NCI-H1930 (cell line): ENCODE measurements at places on chromosomes 4 and X.

DNA sequence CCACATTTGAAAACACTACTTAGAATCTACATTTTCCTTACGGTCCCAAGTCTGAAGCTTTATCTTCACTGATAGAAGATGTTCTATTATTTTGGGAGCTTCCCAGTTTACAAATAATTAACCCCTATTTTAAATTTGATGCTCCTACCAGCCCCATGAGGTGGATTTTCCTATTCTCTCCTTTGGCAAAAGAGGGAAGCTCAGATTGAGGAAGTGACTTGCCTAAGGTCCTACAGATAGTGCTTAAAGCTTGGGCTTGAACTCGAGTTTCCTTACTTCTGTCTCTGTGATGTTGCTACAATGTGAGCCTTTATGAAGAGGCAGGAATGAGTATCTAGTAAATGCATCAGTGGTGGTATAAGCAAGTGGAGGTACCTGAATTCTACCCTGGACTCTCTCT, 27.5 kb downstream of the HEPH start:
- no peak for DNase-seq

DNA sequence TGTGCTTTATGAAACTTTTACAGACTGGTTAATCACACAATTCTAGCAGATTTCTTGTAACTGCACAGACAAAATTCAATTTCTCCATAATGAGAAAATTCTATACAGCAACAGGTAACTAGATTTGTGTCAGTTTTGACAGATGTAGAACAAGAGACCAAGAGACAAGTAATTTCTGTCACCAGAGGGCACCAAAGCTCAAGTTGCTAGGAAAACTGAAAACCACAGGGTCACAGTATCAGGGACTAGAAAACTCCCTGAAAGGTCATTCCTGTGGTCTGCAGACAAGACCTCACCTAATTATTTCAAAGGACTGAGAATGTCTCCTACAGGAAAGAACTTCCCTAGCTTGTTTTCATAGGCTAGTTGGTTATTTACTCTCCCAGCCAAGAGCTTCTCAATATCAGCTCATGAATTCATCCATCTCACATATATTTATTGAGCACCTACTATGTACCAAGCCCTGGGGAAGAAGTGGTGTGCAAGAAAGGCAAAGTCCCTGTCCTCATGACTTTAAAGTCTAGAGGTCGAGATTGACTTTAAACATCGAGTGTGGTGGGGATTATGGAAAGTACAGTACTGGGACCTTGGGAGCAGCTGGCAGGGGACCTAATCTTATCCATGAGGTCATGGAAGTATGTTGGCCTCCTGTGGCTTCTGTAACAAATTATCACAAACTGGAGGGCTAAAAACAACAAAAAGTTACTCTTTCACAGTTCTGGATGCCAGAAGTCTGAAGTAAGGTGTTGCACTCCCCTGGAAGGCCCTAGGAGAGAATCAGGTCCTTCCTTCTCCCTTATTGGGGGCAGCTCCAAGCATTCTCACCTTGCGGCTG, 47.8 kb upstream of the SETD7 start:
- DNase-seq = no peak

DNA sequence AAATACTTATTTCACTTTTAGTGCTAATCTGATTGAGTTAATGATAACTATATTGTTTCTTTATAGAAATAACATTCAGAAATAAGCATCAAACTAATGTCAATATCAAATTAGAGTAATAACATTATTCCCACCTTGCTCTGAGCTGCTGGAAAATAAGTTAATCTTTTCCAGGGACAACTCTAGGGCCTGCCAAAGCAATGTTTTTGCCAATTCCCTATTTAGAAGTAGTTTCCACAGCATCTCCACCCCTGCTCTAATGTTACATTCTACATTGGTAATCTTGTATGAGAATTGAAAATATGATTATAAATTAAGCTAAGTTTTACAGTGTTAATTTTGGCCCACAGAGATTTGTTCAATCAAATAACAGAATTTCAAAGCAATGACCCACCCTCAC, 68.3 kb downstream of the REELD1 start:
- DNase-seq = no peak

- DNase-seq = no peak
Measured at GRCh38 chr4:14188214-14188613, 560.7 kb upstream of the BOD1L1 start.

GRCh38 chrX:27163236-27163635, 299.9 kb downstream of the PPP4R3C start:
- DNase-seq = no peak

- no peak for DNase-seq
Measured at GRCh38 chrX:113651306-113651705, 810.7 kb upstream of the AMOT start.

DNA sequence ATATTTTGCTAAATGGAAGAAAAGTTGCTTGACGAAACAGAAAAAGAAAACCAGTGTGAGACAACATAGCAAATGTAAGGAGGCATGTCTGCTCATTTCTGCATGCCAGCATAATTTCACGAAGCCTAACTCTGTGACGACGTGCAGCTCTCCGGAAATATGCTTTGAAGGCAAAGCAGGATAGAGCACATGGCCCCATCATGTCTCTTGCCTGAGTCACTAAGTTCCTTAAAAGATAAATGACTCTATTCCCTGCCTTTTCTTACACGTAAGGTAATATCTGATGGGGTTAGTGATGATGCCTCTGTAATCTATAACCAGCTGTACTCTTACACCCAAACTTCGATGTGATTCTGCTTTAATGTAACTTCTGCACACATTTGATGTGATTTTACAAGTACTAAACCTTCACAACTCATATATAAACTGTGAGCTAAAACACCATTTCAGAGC, 64.5 kb downstream of the ANXA3 start:
- no peak for DNase-seq

GRCh38 chrX:57353472-57354132, 67.1 kb downstream of the FAAH2 start:
- DNase-seq = no peak

DNA sequence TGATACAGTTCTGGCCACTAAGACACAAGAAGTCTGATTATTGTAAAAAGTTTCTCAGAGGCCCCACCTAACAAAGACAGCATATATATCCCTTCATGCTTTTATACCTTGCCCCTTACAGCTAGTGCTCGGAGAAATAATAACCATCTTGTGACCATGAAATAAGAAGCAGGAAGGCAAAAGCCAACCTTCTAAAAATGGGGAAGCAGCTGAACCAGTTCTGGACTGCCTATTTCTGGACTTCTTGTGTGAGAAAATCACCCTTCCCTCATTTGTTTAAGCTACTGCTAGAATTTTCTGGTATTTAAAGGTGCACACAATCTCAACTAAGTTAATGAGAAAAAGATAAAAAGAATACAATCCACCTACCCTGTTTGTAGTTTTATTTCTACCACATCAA, 87.5 kb downstream of the CNOT6L start:
- DNase-seq = no peak

DNA sequence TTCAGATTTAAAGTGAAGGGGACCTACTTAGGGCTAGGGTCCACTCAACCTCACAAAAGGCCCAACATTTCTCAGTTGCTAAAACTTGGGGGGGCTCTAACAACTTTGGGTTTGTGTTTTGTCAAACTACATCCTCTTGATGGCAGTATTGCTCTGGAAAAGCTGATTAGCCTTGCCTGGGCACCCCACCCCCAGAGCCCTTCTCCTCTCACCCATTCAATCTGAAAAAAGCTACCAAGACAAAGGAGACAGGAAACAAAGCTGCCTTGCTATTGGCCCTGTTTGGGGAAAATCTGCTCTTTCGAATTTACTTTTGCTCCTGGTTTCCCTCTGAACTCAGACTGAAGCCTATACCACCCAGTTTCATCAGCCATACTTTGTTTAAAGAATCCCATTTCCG, 195.2 kb upstream of the STK26 start:
- DNase-seq = no peak
